T-helper 17 cell (primary cell): ENCODE measurements at places on chromosomes 3 and 15.

DNA sequence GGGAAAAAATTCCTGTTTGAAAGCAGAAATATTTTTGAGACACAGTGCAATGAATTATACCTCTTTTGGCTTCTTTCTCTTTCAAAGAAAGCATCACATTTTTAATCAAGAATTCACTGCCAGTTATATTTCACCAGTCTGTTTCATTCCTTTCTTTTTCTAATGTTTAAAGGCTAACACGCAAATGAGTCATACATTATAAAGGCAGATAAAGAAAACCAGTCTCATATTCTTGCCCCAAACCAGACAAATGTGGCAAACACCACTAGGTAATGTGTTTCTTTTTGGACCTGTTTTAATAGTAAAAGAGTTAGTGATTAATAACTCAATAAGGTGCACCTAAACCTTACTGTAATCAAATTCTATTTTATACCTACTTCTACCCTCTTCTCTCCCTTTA lies 83.8 kb downstream of the PLOD2 start:
- DNase-seq: no peak

DNA sequence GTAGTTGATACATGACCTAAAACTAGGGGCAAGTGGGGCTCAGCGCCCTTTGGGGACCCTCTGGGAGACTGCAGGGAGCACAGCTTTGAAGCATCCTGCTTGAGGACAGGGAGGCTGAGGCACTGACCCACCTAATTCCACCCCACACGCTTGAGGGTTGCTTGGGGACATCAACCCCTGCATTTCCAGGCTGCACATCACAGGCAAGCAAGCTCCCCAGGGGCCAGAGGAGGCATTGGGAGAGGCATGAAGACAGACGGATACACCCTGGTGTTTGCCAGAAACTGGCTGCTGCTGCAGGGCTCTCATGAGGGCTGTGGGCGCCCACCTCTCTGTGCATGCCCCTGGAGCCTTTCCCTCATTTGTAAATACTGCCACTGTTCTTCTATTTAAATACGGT lies 99.3 kb downstream of the ABHD5 start:
- DNase-seq: no peak

DNA sequence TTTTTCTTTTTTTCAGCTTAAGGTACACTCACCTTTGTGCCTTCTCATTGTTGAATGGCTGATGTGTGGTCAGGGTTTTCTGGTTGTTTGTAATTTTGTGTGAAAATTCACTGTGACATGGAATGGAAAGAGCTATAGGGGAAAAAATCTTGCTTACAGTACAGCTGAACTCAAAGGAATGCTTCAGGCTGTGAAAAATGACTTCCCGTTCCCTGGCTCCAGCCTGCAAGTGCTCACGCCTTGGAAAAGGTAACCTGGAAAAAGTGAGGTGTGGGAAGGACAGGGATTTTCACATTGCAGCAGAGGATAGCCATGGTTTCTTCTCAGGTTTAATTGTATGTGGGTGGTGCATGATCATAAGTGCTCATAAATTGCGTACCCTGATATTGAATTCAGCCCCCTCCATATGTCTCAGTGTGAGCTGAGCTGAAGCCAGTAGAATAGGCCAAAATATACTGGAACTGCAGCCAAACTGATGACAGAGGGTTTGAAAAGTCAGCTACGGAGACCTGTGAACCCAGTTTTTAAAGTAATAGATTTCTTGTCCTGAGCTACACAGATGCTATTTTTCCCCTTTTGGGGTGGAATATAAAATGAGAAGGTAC lies 228.7 kb upstream of the RASGRP1 start:
- DNase-seq: no peak

GRCh38 chr3:172376881-172377280 lies 71.4 kb downstream of the GHSR start:
- no peak for DNase-seq

- DNase-seq: no peak
Observed at GRCh38 chr3:42351207-42351606, 59.2 kb downstream of the LYZL4 start.

GRCh38 chr15:67305506-67305905 lies 50.9 kb downstream of the IQCH start:
- no peak for DNase-seq

- DNase-seq: no peak
Observed at GRCh38 chr3:35677797-35678196, 38.5 kb downstream of the ARPP21 start.

- DNase-seq: no peak
Observed at GRCh38 chr3:12194669-12195161, 36.0 kb upstream of the TIMP4 start.

DNA sequence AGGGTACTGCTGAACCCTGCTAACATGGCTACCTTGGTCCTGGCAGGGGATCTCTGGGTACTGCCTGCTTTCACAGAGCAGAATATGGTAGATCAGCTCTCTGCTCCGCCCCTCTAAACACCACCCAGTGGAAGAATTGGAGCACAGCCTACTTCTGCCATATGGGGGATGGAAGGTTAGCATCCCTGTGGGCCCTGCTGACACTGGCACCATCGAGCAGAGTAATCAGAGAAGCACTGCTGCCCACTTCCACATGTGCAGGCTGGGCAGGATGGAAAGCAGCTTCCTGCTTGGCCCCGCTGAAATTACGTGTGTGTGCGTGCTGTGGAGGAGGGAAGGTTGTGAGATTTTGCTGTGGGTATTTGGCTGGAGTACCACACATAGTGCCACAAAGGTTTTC lies 24.8 kb downstream of the CCR1 start:
- DNase-seq: no peak

DNA sequence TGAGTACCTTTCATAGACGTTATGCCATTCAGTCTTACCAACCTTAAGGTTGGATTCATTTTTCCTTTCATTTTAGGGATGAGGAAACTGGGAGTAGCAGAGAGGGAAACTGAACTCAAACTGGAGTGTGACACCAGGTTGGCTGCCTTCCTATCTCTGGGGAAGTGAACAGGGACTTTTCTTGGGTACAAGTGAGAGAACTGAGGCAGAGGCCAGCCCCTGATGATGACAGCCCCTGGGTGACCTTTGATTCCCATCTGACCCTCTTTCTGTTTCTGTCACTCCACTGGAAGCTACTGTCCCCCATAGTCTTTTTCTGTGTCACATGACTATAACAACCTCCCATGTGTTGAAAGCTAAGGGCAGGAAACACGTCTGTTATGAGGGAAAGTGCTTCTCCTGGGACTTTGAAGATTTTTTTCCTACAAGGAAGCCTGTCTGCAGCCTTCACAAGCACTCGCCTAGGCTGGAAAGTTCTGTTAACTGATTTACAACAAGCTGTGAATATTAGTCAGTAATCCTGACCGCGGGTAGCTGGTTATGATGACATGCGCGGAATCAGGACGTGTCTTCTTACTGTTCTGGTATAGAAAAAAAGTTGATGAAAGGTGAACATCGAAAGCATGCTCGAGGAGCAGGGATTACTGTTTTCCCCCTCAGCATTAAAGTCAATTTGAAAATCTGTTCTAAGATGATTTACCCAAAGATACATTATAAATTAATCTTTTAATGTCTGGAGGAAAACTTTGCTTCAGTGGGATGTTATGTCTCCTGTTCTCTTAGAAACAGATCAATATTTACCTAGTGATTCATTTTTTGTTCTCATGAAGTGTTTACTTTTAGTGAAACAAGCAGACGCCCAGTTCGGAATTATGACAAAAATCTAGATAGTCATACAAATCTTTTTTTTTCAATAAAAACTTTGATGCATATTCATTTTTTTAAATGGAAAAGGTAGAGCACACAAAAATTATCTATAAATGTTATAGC lies 31.5 kb downstream of the ABHD2 start:
- DNase-seq: no peak
